ENCODE measurements at places on chromosomes 5 and 9.

DNA sequence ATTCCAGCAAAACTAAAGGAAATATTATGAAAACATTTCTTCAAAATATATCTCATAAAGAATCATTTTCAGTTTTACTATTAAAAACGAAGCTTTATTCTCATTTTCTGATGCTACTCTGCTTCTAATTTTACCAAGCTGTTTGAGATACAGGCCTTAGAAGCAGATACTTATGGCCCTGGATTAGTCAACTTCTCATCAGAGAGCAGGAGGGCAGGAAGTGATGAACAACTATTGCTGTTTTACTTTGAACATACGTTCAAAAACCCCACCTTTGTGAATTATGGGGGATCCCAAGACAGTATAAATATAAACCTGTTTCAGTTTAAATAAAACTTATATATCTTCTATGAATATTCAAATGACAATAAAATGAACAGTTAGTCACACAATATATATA lies 16.0 kb downstream of the MPDZ start:
- no peak for DNase-seq

DNA sequence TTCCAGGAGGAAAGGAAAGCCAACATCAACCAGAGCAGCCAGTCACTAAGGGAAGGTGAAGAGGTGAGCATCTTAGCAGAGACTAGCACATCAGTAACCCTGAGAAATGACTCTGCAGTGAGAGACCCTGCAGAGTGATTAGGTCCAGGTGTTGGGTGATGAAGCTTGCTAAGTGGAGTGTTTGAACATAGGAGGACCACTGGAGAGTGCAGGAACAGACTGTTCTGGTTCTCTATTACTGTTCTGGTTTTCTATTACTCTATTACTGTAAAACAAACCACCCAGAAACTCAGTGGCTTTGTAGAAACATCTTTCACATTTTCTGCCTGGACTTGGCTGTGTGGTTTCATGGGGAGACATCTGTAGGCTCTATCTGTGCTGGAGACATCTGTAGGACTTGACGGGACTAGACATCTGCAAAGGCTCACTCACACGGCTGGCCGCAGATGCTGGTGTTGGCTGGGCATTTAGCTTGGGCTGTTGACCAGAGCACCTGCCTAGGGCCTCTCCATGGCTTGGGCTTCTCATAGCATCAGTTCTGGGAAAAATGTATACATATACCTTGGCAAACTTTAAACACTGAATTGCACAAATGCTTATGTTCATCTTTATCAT lies 33.4 kb upstream of the SPATA31E1 start:
- no peak for DNase-seq

DNA sequence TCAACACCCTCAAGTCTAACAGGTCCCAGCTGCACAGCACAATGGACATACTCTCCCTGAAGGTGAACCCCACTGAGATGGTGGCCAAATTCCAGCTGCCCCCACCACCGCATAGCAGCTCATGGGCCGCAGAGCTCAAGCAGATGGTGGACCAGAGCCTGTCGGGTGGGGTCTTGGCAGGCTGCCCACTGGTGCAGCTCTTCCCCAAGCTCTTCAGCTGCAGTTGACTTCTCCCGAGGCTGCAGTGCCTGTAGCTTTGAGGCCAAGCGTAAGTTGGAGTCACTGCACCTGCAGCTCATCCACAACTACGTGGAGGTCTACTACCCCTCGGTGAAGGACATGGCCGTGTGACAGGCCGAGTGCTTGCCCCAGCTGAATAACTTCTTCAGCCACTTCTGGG lies 56.6 kb upstream of the SPTLC1 start:
- no peak for DNase-seq

- no peak for DNase-seq
These were observed 269.0 kb upstream of the MPDZ start for GRCh38 chr9:13548535-13548934.

DNA sequence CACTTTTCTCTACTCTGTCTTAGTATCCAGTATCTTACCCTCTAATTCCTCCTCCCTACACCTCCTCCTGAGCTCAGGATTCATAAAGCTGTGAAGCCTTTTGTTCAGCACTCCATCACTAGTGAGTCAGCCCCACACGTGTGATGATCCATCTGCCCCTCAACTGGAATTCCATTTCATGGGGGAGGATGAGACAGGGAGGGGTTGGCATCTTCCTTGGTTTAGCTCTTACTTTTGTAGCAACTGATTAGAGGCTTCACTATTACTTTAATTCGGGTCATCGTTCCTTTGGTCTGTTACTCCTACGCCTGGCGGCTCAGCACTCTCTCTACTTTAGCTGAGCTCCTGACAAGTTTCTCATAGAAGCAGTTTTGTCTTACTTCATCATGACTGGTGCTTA lies 11.8 kb downstream of the BTNL8 start:
- DNase-seq = no peak
